ENCODE measurements at places on chromosomes 5 and 9. TPM values are rescaled to one million over a fixed set of nuclear protein-coding genes. Genes with fewer than 3 reads are reported as not detected.

- peak; percentile 30 for DNase-seq
Measured at GRCh38 chr5:61991866-61992265, 314.1 kb upstream of the KIF2A start.

- DNase-seq = no peak
Measured at GRCh38 chr5:152723482-152723881, 318.4 kb upstream of the NMUR2 start.

DNA sequence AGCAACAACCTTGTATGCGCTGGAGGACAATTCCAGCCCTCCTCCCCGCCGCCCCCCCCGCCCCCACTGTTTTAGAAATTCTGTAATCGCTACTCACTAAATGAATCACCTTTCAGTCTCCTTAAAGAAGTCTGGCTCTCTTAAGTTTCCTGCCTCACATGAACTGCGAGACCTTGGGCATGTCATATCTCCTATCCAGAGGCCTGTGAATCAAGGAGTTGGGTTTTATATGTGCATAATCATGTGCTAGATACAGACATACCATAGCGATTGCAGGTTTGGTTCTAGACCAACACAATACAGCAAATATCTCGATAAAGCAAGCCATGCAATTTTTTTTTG, 337 bp upstream of the DMAC1 start:
- DNase-seq = no peak

- DNase-seq = no peak
Measured at GRCh38 chr9:7456793-7457530, 342.6 kb downstream of the DMAC1 start.

DNA sequence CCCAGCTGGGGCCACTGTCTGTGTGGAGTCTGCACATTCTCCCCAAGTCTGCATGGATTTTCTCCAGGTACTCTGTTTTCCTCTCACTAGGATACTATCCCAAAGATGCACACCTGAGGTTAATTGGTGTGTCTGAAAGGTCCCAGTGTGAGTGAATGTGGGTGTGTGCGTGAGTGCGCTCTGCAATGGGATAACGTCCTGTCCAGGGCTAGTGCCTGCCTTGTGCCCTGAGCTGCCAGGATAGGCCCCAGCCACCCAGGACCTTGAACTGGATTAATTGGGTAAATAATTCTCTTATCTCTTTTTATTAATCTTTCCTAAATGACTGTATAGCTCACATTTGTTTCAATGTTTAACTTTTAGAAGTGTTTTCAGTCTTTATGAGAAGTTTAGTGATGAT, 11.5 kb upstream of the PANK3 start:
- DNase-seq = no peak

GRCh38 chr9:126704157-126704891, 90.6 kb downstream of the LMX1B start:
- DNase-seq = no peak

GRCh38 chr9:8863886-8864544, 1064.4 kb upstream of the DMAC1 start:
- DNase-seq = no peak

- DNase-seq = no peak
Measured at GRCh38 chr5:111997308-111997707, 240.3 kb upstream of the NREP start.

DNA sequence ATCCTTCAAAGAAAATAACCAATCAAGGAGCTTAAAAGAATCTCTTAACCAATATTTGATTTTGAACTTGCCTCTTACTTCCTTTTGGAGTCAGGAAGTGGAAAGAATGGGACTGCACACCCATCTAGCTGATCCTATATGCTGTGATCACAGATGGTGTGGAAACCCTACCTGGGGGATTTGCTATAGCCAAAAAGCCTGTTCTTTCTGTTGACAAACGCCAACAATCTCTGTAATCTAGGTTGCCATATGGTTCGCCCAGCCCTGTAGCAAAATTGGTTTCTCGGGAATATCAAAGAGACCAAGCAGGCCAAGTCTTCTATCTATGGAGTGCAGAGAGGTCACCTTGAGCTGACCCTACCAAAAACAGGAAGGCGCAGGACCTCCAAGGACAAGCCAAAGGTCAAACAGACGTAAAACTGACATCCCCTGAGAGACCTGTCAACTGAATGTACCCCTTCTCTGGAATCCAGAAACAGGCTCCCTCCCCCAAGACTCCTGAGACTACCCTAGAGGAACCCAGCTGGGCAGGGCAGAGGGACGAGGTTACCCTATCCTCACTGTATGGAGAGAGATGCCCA, 19.4 kb downstream of the NRG2 start:
- no peak for DNase-seq

- DNase-seq = no peak
Measured at GRCh38 chr5:80177236-80177635, 78.6 kb downstream of the SERINC5 start.

The FIBCD1 gene
- polyA plus RNA-seq = 1.5 TPM

The EIF4E1B gene
- not detected for polyA plus RNA-seq

The SPINK6 gene
- polyA plus RNA-seq = not detected

The RELL2 gene
- 2.0 TPM for polyA plus RNA-seq
